Naive thymus-derived CD4-positive, alpha-beta T cell (primary cell): ENCODE measurements at places on chromosomes 7 and 10. TPM values are rescaled to one million over a fixed set of nuclear protein-coding genes. Genes with fewer than 3 reads are reported as not detected.

The FAM25A gene
- not detected for total RNA-seq

The GPRIN2 gene
- total RNA-seq: not detected

- H3K27me3 ChIP-seq: no peaks in the 10 kb centered on the region
- H3K4me1 ChIP-seq: no peaks in the 10 kb centered on the region
- no peak overlapping the region for H3K4me3 ChIP-seq
- no peak overlapping the region for H3K27ac ChIP-seq
- DNase-seq: no peak
Measured at GRCh38 chr10:117455346-117455745, 80.1 kb upstream of the PDZD8 start.

DNA sequence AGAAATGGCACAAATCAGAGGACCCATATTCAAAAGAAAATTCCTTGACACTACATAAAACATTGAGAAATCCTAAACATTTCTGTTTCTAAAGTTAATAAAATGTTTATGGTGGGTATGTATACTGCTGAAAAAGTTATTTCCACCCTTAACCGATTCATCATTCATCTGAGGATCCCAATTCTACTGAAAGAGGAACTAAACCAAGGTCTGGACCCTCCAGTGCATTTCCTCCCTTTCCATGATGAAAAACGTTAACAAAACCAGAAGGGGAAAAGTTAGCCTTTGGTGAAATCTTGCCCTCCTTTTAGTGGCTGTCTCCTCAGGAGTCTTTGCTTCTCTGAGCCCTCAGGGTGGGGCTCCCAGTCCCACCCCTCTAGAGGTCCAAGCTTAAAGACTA is 144.5 kb upstream of the ASAH2 start:
- no peak overlapping the region for H3K4me3 ChIP-seq
- H3K27me3 ChIP-seq: no peaks in the 10 kb centered on the region
- H3K36me3 ChIP-seq: no peaks in the 10 kb centered on the region
- peaks cover 5% of the 10 kb centered on the region for H3K4me1 ChIP-seq
- H3K27ac ChIP-seq: no peak overlapping the region

- no peaks in the 10 kb centered on the region for H3K4me1 ChIP-seq
- no peaks in the 10 kb centered on the region for H3K36me3 ChIP-seq
- DNase-seq: no peak
- H3K27me3 ChIP-seq: no peaks in the 10 kb centered on the region
- no peak overlapping the region for H3K4me3 ChIP-seq
Measured at GRCh38 chr10:48461623-48462481, 143.0 kb downstream of the ARHGAP22 start.

DNA sequence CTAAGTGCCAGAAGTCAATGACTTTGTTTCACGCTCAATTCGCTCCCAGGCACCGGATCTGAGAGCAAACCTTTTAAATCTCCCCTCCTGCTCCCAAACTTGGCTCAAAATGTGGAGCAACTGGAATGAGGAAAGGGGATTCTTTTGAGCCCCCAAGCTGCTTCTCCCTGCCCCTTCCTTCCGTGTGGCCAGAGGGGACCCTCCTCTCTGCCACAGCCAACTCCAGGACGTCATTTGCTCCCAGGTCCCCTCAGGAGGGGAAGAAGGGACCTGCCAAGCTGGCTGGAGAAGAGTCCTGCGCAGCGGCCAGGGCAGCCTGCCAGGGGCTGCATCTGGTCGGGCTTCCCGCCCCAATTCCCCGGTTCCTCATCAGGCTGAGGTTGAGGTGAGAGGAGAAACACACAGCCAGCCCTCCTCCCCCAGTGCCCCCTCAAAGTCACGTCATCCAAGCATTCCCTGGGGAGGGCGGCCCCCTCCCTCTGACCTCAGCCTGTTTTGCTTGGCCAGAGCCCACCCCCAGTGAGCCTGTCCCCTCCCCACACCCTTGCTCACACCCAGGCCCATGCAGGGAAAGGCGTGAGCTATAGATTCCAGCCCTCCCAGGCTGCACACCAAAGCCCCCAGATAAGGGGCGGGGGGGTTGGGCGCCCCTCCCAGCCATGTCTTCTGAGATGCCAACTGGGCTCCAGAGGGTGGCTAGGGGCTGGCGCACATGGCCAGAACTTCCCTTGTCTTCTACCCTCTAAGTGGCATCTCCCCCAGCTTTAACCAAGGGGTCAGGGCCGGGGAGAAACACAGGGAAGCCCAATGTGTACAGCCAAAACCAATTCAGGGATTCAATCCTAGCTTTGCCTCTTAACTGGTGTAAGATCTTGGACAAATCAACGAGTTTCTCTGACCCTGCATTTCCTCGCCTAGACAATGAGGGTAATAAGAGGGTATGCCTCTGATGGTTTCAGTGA is 35.0 kb downstream of the SH3PXD2A start:
- H3K4me1 ChIP-seq: no peaks in the 10 kb centered on the region
- no peaks in the 10 kb centered on the region for H3K27me3 ChIP-seq
- H3K4me3 ChIP-seq: no peak overlapping the region
- no peak for DNase-seq
